ENCODE measurements at places on chromosomes 3 and 15. TPM values are rescaled to one million over a fixed set of nuclear protein-coding genes. Genes with fewer than 3 reads are reported as not detected.
A peak's percentile ranks its signal among the peaks of the same experiment; 100 is the strongest.

DNA sequence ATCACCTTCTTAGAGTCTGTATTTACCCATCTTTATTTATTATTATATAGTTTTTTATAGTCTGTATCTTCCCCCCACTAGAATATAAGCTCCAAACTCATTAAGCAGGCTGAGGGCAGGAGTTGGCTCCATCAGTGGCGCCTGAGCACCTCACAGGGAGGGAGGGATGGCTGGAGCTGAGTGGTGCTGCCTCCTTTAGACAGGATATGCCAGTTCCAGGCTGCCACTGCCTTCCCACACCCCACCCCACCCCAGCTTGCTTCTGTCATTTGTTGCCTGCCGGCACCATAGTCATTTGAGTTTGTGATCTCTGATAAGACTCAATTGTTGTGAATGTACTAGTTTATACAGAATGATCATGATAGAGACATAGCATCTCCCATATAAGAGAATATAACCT is 85.5 kb downstream of the KLHL25 start:
- DNase-seq = no peak

DNA sequence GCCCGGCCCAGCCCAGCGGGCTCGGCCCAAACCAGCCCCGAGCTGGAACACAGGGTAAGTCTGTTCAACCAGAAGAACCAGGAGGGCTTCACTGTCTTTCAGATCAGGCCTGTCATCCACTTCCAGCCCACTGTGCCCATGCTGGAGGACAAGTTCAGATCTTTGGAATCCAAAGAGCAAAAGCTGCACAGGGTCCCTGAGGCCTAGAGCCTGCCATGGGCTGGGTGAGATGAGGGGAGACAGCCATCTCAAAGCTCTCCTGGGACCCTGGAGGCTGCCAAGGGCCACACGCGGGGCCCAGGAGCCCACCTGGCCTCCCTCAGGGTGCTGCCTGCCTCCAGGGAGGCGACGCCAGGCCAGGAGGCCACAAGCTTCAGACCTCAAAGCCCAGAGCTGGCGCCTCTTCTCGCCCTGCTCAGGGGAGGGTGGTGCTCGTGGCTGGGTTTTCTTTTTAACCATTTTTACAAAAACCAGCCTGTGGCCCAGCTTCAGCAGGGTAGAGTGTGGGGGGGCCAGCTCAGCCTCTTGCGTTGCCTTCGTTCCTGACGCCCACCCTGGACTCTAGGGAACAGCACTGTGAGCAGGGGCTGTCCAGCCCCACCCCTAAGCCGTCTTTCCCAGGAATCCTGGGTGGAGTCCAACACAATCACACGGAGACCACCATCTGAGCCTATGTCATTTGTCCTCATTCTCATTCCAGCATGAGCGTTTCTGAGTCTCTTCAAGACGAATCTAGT is 107.0 kb downstream of the ETFA start:
- no peak for DNase-seq

GRCh38 chr15:79314811-79315210 is 3.9 kb downstream of the TMED3 start:
- DNase-seq = peak; percentile 33

GRCh38 chr3:103730744-103731143 is 1295.9 kb downstream of the ZPLD1 start:
- DNase-seq = no peak

GRCh38 chr3:192215-192929 is 4.2 kb upstream of the CHL1 start:
- no peak for DNase-seq

- no peak for DNase-seq
These were observed 3.5 kb upstream of the SPTBN5 start for GRCh38 chr15:41897363-41897799.

DNA sequence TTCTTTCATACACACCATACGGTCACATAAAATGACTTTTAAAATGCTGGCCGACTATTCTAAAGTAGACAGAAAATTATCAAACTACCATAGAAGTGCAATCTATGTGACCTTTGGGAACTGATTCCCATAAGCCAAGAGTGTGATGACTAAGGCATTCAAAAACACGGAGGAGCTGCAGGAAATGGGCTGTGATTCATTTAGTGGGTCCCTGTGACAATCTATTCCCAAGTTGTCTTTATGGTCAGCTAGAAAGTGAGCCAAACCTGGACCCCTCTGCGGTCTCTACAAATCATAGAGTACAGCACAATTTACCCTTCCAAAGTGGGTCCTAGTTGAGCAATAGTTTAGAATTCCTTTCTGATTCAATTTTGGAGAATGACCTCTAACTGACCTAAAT is 251.5 kb upstream of the CBLB start:
- DNase-seq = no peak

DNA sequence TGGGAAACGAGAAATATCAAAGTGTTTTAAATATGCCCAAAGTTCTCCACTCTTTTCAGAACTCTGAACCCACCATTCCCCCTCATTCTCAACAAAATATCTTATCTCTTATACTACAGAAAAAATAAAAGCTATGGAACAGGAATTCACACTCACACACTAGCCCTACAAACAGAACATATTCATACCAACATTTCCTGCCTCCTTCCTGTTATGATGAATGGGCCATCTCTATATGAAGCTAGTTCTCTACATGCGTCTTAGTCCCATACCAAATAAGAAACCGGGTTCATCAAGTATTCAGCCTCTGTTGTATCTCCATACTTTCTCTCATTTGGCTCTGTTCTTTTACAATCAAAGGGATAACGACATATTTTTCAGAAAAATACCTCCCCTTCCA is 72.6 kb downstream of the PLSCR2 start:
- DNase-seq = no peak

GRCh38 chr15:91553196-91553854 is 300.2 kb upstream of the SLCO3A1 start:
- DNase-seq = no peak

- no peak for DNase-seq
These were observed 189.0 kb upstream of the HES1 start for GRCh38 chr3:193946945-193947344.

DNA sequence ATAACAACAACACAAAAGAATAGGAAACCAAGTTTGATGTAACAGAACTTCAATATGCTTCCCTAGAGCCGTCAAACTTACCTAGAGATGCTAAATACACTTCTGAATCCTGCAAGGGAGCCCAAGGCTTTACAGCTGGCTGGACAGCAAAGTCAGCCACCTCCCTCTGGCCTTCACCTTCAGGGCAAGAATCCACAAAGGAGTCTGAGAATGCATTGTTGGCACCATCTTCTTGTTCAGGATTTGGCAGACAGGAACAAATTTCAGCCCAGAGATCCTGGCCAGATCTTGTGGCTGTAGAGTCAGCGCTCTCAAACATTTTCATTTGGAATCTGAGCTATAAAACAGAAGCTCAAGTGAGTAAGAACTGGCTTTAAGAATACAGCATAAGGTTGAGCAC is 2.2 kb downstream of the CCDC32 start:
- DNase-seq = no peak

DNA sequence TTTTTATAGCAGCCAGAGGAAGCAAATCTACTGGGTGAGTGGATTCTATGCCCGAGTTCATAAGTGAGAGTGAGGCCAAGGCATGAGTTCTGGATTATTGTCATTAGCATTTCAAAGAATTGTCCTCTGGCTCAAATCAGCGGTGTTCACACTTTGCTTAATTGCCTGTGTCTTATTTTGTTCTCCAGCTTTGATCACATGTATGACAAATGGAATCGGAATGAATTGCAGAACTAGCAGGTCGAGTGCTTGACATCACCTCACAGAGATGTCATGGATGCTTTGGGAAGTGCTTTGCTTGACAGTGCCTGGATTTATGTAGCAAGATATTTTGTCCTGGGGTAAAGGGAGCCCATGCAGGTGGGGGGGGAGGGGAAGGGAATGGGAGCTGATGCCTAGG is 68.0 kb downstream of the SH3GL3 start:
- DNase-seq = no peak

- no peak for DNase-seq
These were observed 372.3 kb upstream of the IL12A start for GRCh38 chr3:159616234-159616825.

DNA sequence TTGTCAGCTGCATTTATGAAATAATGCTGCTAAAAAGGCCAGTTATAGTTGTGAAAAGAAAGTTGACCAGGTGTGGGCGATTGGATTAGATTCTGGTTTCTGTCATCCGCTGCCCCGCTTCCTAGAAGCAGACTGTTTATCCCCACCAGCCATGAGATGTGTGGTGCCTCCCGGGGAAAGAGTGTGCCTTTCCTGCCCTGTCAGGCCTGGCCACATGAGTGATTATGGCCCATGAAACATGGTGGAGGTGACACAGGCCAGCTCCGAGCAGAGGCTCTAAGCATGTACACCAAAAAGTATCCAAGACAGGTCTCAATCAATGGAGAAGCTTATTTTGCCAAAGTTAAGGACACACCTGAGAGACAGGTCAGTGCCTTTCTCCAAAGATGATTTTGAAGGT is 85.4 kb upstream of the ABHD2 start:
- DNase-seq = no peak

- DNase-seq = no peak
These were observed 107.1 kb upstream of the ICE2 start for GRCh38 chr15:60585743-60586708.

DNA sequence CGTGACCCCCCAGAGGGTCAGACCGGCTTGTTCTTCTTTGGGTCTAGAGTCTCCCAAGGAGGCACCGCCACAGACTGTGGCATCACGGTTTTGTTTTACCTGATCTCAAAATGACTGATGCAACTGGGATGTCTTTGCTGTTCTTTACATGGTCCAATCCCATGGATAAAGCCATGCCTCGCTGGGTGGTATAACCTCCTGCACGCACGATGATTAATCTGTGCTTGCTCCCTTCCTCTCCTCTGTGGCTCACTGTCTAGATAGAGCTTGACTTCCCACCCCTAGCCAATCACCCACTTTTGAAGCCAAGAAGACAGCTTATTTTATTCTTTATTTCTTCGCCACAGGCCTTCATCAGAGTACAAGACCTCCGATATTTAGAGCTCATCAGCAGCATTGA is 36.6 kb upstream of the RHO start:
- no peak for DNase-seq

Gene GPR156
- total RNA-seq = 2.0 TPM

Gene SLC30A4
- 26.9 TPM for total RNA-seq

Gene PLCH1
- 3.2 TPM for total RNA-seq

Gene NOX5
- 0.16 TPM for total RNA-seq

Gene CCR9
- total RNA-seq = not detected

Gene ZNF385D
- total RNA-seq = 46.2 TPM

Measured in urinary bladder (tissue), 4 donors.